Amygdala (tissue), 56 donors: ENCODE measurements at places on chromosomes 3 and 15.

DNA sequence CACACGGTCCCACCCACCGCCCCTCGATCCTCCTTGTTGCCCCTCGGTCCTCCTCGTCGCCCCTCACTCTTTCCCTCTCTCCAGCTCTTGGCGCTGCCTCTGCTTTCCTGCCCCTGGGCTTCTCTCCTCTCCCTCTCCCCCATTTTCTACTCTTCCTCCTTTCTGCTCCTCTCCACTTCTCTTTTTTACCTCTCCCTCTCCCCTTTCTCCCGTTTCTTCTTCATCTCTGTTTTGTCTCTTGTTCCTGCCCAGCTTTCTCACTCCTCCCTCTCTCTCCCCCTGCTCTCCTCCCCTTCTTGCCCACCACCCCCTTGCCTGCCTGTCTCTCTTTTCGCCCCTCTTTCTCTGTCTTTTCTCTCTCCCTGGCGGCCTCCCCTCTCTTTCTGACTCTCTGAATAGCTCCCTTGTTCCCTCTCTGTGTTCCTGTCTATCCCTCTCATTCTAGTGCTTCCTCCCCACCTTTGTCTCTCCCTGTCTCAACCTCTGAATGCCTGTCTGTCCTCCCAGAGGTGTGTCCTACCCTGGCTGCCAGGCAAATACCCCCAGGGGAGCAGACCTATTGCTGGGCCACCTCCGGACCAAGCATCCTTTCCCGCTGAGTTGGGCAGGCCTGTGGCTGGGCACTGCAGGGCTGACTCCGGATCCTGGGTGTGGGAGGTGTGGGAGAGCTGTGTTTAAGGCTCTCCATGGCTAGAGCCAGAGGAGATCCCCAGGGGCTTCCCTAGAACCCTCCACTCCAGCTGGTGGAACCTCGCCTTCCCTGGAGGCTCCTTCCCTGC, 41.0 kb downstream of the EPHB3 start:
- no peak for DNase-seq

DNA sequence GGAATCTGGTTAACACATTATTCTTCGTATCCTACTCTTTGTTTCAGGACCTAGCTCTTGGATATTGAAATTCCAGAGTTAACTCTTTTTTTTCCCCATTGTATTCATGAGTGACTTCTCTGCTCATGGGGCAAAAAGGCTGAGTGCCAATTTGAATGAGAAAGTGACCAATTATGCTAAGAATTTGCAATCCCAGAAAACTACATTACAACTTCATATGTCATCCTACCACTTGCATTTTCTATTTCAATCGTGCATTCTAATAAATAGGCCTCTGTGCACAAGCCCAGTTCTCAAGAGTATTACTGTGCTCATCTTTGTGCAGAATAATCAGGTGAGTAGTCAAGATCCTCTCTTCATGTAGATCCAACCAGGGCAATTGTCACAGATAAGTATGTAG, 537.8 kb downstream of the OTOL1 start:
- DNase-seq: no peak

- no peak for DNase-seq
Observed at GRCh38 chr3:45568848-45569762, 25.4 kb upstream of the LIMD1 start.

- no peak for DNase-seq
Observed at GRCh38 chr3:181782306-181782954, 70.7 kb downstream of the SOX2 start.

- peak; percentile 42 for DNase-seq
Observed at GRCh38 chr15:65916664-65917406, 47.5 kb downstream of the RAB11A start.

GRCh38 chr3:150411976-150412375, 3.9 kb downstream of the TSC22D2 start:
- no peak for DNase-seq

- DNase-seq: no peak
Observed at GRCh38 chr15:89335298-89336041, 846 bp upstream of the POLG start.

GRCh38 chr15:66840615-66841390, 138.8 kb downstream of the SMAD6 start:
- no peak for DNase-seq

- DNase-seq: no peak
Observed at GRCh38 chr3:45595364-45596195, 1.0 kb downstream of the LIMD1 start.
